Activated T-helper 2 cell treated with anti-CD3 and anti-CD28 coated beads, Interferon-gamma antibody, Interleukin-2, Interleukin-4, amounts not matched to agents 10 μg/mL and 5 μg/mL and 100 μg/mL, durations not matched to agents 14 hours and 24 hours and 36 hours (primary cell): ENCODE measurements at places on chromosomes 7 and 10.
A peak's percentile ranks its signal among the peaks of the same experiment; 100 is the strongest.

GRCh38 chr10:101054351-101054750, 7.4 kb upstream of the KAZALD1 start:
- no peak overlapping the region for H3K27ac ChIP-seq
- H3K27me3 ChIP-seq: peaks cover 12% of the 10 kb centered on the region
- H3K4me1 ChIP-seq: peaks cover 21% of the 10 kb centered on the region

DNA sequence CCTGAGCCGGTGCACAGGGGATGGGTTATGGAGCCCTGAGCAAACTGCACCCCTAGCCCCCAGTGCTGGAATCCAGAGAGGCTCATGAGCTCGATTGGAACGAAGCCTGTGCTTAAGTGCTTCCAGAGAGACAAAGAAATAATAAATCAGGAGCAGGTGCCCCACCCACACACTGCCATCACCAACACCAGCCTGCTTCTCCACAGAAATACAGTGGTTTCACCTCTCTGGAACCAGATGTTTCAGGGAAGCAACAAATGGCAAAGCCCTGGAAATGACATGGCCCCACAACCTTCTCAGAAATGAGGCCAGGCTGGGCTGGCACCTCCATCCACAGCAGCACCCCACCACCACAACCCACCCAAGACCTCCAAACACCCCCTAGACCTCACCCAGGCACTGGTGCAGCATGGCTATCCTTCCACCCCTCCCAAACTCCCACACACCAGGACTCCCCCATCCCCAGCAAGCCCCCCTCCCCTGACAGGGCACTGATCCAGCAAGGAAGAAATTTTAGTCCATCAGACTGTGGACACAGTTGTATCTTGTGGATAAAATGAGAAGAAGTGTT, 4.1 kb upstream of the SLC18A3 start:
- H3K36me3 ChIP-seq: no peaks in the 10 kb centered on the region
- no peak overlapping the region for H3K27ac ChIP-seq
- no peaks in the 10 kb centered on the region for H3K4me1 ChIP-seq
- DNase-seq: no peak
- no peak overlapping the region for H3K4me3 ChIP-seq

DNA sequence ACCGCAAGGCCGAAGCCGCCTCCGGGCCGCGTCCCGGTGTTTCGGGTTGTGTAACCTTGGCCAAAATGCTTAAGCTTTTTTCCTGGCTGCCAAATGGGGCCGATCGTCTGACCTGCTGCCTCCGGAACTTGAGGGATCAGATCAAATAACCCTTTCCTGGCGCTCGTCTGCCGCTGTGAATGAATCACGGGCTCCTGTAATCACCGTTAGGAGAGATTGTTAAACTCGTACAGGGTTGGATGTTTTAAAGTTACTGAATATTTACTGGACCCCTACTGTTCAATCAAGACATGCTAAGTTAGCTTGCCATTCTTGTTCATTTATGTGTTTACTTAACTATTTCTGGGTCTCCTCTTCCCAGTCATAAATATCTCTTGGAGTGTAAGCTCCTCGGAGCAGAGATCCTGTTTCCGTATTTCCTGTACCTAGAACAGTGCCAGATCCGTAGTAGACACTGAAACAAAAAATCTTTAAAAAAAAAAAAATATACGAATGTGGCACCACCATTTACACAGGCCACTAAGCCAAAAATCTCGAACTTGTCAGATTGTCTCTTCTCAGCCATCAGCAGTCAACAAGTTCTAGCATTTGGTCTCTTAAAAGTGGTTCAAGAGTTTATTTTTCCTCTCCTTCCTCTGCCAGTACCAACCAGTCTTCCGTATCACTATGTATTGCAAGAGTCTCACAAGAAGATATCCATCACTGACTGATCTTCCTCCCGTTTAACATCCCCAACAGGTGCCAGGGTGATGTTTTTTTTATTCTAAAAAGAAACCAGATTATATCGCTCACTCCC, 650 bp upstream of the TM9SF3 start:
- peaks cover 28% of the 10 kb centered on the region for H3K36me3 ChIP-seq
- DNase-seq: no peak
- H3K4me3 ChIP-seq: no peak overlapping the region
- peak overlapping the region; percentile 88 for H3K27ac ChIP-seq
- H3K4me1 ChIP-seq: peaks cover 29% of the 10 kb centered on the region

GRCh38 chr10:79344502-79345195, 2.6 kb upstream of the PPIF start:
- H3K4me1 ChIP-seq: peaks cover 29% of the 10 kb centered on the region
- H3K27ac ChIP-seq: no peak overlapping the region
- H3K36me3 ChIP-seq: peaks cover 17% of the 10 kb centered on the region
- no peak overlapping the region for H3K4me3 ChIP-seq
- DNase-seq: no peak
- H3K27me3 ChIP-seq: no peaks in the 10 kb centered on the region

DNA sequence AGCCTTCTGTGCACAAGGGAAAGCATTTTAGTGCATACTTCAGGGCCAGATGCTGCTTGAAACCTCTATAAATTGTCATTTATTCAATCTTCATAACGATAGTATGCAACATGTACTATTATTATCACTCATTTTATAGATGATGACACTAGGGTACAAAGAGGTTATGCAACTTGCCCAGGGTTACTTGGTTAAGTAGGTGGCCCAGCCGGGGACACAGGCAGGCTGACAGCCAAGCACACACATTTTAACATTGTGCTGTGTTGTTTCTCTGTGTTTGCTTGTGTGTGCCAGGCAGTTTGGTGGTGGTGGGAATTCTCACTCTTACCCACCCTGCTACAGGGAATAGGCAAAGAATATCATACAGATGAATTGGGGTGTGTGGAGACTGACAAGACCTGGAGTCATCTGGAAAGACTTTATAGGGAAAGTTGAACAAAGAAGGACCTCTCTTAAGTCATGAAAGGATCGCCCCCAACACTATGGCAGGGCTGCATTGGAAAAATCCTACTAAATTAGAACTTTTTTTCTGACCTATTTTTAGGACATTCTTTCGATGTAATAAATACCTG, 98.9 kb downstream of the MKX start:
- no peak overlapping the region for H3K27ac ChIP-seq
- H3K27me3 ChIP-seq: peaks cover 8% of the 10 kb centered on the region
- H3K4me3 ChIP-seq: no peak overlapping the region
- no peaks in the 10 kb centered on the region for H3K4me1 ChIP-seq

DNA sequence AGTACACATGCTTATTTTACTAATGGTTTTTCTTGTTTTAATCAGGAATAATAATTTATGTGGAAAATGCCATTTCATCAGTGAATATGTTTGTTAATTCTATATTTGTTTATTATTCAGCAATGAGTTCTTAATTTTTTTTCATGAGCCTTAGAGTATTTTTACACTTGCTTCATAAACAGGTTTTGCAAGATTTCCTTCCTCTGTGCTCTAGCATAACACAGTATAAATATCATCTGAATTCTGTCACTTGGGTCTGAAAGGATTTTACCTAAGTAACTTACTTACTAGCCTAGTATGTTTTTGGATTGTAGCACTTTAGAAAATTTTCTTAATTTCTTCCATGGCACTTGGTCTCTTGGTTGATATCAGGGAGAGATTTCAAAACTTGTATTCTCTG, 45.8 kb downstream of the GLCCI1 start:
- peaks cover 41% of the 10 kb centered on the region for H3K36me3 ChIP-seq
- H3K27me3 ChIP-seq: no peaks in the 10 kb centered on the region
- H3K4me1 ChIP-seq: peaks cover 17% of the 10 kb centered on the region
- DNase-seq: no peak
- peak overlapping the region; percentile 57 for H3K27ac ChIP-seq
- no peak overlapping the region for H3K4me3 ChIP-seq
